ENCODE measurements at places on chromosomes 7 and 10.

DNA sequence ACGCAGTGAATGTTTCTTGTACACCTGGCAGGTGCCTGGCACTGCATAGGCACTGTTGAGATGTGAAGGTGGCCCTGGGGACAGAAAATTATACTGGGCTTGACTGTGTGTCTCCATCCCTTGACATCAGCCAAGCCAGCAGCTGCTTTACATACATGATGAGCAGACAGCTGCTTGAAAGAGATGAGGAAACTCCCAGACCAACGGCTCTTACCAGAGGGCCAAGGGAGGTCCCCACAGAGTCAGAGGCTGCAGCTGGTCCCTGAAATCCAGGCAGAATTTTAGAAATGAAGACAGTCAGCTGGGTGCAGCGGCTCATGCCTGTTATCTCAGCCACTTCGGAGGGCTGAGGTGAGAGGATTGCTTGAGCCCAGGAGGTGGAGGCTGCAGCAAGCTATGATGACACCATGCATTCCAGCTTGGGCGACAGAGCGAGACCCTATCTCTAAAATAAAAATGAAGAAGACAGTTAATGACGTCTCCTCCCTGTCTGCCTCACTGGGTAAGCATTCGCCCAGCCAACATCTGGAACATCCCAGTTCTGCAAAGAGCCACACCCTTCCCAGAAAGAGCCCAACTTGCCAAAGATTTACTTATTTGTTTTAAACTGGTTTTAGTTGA, 17.6 kb downstream of the LIMK1 start:
- DNase-seq = no peak

DNA sequence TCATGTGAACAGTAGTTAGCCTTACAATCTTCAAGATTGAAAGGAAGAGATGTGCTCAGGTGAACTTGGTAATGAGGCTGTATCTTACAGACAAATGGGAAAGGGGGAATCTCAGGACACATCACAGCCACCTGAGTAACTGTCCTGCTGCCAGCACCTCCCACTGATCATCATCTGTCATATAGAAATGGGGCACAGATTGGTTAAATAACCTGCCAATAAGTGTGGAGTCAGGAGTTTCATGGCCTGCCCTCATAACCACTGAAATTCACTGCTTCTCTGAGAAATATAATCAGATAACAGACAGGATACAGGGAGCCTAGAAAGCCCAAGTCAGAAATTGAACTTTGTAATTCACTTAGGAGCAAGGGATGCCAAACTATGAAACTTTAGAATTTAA, 64.9 kb upstream of the TAS2R16 start:
- DNase-seq = no peak

- peak; percentile 66 for DNase-seq
These were observed 51.0 kb upstream of the NKX6-2 start for GRCh38 chr10:132836832-132837540.

DNA sequence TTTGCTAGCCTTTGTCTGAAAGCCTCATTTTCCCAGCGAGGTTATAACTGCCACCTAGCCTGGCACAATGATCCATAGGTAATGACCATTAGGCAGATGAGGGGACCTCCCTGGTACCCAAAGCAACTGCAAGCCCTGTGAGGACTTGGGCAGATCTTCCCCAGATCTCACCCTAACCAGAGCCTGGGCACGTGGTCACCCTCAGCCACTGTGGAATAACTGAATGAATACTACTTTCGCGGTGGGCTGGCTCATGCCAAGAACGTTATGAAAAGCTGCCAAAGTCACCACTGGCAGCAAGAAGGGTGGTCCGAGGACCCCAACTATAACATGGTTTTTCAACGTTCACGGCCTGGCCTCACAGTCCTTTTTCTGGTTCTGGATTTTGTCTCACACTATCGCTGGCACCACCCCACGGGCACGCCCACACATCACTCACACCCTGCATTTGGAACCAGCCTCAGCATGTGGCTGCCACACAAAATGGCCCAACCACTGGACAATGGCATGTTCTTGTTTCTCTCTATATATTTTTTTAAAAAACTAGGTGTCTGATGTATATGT, 3.4 kb downstream of the PRKAG2 start:
- no peak for DNase-seq

- DNase-seq = no peak
These were observed 282.3 kb downstream of the TFEC start for GRCh38 chr7:115748123-115748738.

GRCh38 chr10:13705526-13706174, 118.9 kb downstream of the PRPF18 start:
- DNase-seq = no peak

- no peak for DNase-seq
These were observed 36.9 kb downstream of the PTPRZ1 start for GRCh38 chr7:121909716-121910345.

DNA sequence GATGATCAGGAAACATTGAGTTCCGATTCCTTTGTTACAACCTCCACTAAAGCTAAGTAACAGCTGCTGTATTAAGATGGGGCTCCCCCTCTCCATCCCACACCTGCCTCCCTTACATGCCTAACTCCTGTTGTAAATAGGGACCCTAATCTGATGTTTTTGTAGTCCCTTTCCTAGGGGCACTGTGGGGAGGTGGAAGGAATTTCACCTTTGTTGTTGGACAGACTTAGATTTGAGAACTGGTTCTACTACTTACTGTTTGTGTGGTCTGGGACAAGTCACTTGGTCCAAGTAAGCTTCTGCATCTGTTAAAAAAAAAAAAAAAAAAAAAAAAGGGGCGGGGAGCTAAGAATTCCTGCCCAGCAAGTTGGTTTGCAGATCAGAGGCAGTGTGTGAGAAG, 42.6 kb downstream of the KIAA1217 start:
- DNase-seq = no peak

DNA sequence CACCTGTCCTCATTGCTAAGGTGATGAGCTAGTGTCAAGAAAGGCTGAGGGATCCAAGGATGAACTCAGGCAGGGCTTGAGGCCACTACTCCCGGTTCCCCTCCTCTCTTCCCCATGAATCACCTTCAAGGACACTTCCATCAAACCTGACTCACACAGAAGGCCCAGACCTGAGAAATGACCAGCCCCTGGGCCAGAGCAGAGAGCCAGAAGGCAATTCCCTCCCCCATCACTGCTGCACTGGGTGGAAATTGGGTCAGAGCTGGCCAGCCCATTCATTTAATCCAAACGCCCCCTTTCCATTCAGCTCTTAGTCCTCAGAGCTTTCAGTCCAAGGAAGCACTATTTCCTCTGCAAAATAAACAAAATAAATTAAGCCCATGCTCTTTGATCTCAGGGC, 182.0 kb downstream of the KCNMA1 start:
- DNase-seq = no peak

DNA sequence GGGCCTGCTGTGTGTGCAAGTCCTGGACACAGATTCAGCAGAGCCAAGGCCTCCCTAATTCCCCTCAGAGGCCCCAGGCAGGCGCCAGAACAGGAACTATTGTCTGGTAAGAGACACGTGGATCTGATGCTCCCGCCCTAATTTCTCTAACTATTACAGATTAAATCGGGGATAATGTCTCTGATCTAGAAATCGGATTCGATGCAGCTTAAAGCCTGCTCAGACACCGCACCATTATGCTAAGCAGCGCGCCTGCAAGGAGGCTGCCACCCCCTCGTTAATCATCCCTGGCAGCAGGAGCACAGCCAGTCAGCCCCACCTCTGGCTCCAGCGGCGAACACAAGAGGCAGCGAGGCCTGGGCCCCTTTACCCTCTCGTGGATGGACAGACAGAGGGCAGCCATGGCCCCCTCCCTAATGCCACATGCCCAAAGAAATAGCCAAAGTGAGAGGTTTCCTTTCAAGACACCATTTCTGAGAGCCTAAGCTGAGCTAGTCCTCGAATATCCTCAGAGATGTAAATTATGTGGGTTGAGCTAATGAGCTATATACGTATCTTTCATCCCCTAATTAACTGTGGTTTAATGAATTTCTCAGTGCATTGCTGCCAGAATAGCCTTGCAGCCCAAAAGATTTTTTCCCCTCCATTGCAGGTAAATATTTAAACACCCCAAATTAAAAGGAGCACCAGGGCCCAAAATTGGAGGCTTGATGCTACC, 122.1 kb downstream of the GRID1 start:
- DNase-seq = no peak

- DNase-seq = no peak
These were observed 79.5 kb upstream of the INSYN2A start for GRCh38 chr10:127275793-127276450.

- DNase-seq = no peak
These were observed 56.0 kb downstream of the PRF1 start for GRCh38 chr10:70546584-70546983.

- no peak for DNase-seq
These were observed 6.2 kb upstream of the TSPAN15 start for GRCh38 chr10:69445041-69445440.

GRCh38 chr10:7419998-7420397, 9.2 kb upstream of the SFMBT2 start:
- DNase-seq = no peak

DNA sequence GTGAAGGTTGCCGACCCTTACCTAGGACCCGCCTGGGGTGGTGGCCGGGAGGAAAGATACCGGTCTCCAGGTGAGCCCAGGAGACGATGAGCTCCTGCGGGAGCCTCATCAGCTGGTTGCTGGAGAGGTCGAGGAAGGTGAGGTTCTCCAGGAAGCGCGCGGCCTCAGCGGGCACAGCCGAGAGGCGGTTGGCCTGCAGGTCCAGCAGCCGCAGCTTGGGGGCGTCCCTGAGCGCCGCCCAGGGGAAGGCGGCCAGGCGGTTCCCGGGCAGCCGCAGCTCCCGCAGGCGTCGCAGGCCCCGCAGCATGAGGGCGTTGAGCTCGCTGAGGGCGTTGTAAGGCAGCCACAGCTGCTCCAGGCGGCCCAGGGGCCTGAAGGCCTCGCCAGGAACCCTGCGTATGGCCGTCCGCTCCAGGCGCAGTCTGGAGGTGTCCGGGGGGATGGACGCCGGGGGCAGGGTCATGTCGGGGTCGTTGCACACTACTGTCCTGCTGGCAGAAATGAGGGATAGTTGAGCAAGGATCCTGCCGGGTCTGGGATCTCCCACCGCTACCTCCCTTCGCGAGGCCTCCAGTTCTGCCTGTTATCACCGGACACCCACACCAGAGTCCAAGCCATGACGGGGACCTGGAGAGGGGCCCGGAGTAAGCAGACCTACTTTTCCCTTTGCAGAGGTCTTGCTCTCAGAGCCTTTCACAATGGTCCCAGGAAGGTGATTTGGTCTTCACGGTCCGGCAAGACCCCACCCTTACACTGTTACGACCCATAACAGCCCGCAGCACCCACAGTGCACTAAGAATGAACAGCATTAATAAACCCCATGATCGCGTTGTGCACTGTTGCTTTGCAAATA, 3.9 kb downstream of the LRIT1 start:
- no peak for DNase-seq

- DNase-seq = no peak
These were observed 13.9 kb downstream of the CHAT start for GRCh38 chr10:49627644-49628247.

DNA sequence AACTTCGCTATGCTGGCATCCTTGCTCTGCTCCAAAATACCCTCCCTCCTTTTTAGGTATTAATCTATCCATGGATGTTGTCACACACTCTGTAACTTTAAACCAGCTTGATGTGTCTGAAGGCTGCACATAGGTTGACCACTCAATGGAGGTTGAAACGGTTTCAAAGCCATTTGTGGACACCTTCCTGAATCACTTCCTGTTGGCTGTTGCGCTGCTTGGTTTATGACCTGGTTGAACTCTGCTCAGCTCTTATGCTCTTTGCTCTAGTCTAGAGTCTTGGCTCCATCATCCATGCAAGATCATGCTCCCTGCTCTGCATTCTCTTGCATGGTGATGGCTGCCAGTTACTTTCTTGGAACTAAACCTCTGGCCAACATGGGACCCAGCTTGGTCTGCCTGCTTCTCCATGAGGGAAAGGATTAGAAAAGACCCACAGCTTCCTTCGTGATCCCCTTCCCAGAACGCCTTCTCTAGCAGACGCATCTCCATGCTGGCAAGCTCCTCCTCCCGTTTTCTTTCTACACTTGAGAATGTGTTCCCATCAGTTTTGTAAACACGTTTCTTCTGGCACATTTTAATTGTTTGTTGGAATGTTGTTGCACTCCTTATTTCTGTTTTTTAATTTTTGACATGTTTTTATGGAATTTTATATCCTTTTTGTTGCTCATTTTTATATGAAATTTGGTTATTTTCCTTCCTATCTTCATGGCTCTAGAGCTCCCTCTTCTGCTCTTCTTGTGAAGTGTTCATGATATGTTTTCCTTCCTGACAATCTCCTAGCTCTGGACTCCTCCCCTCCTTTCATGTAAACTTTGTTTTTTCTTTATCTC, 149.8 kb downstream of the XPNPEP1 start:
- DNase-seq = no peak

DNA sequence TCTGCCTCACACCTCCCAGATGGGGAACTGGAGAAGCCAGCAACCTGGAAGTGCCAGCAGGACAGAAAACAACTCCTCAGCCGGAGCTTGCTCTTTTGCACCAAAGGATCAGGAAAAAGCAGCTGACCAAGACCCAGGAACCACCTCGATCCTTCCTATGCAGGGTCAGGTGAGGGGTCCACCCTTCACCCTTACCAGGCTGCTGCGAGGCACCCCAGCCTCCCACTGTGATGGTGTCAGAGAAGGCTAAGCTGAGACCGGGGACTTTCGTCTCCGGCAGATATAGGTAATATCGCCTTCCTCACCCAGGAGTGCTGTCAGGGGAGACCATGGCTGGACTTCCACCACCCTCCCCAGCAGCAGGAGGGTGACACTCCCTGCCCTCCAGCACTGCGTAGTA, 254.7 kb downstream of the TCERG1L start:
- DNase-seq = no peak

DNA sequence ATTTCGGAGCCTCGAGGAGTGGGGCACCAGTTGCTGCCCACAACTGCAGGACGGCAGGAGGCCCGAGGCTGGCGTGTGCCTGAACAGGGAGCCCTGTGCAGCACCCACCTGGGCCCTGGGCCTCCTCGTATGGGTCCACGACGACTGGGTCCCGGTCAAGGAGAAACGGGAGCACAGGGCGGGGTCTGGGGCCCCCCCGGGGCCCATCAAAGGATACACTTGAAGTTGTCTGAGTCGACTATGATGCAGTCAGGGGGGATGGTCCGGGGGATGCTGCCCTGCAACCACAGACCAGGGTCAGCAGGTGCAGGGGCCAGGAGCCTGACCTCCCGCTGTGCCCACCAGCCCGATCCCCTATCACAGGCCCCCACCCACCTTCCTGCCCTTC, 28.5 kb upstream of the NKX6-2 start:
- DNase-seq = no peak

DNA sequence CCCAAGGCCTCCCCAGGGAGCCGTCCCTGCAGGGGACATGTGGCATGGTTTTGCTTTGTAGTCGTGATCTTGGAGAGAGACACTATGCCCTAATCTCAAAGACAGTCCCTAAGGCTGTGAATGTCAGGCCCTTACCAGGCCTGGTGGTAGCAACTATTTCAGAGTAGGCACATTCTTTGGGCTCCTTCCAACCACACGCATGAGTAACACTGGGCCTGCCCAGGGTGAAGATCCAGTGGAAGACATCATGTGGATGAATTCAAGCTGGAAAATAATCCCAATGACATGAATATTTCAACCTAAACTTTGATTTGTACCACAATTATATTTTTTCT, 39.5 kb upstream of the INSIG1 start:
- no peak for DNase-seq
